Germinal center (tissue), 1 donor: ENCODE measurements at places on chromosomes 11 and 22.

DNA sequence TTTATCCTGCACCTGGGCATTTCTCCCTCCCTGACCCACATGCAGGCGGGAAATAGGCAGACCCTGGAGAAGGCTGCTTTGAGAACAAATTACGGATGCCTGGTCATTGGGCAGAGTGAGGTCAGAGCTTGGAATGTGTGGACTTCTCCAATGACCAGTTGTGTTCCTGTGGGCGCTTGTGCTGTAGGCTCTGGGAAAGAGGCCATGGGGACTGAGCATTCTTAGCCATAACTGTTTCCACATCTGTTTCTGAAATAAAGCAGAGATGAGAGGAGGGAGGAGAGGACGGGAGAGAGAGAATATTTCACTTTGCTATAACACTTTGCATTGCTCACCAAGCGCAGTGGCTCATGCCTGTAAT is 11.2 kb upstream of the TMEM184B start:
- no peak for DNase-seq

- DNase-seq, result no peak
Observed at GRCh38 chr11:130806746-130807145, 109.5 kb downstream of the SNX19 start.

GRCh38 chr11:112087212-112087611 is 539 bp downstream of the SDHD start:
- DNase-seq, result no peak

- DNase-seq, result no peak
Observed at GRCh38 chr11:120608760-120609211, 97.2 kb downstream of the GRIK4 start.

DNA sequence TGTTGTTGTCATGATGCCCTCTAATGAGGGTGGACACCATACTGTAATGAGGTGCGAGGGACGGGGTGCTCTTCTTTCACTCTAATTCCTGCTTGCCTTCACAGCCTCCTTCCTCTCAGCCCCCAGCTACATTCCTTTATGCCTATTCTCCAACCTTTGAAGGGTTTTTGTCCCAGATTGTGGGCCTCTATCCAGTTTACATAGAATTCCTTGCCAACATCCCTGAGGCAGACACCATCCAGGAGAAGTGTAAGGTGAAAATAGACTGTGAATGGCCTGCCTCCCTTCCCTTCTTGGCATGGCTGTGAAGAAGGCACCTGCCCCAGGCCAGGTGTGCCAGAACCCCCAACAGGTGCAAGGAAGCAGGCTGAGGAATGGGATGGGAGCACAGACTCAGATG is 122.3 kb downstream of the CHST1 start:
- no peak for DNase-seq

GRCh38 chr22:37474447-37475090 is 11.6 kb downstream of the MFNG start:
- no peak for DNase-seq
